ENCODE measurements at places on chromosomes 4 and X. TPM values are rescaled to one million over a fixed set of nuclear protein-coding genes. Genes with fewer than 3 reads are reported as not detected.

DNA sequence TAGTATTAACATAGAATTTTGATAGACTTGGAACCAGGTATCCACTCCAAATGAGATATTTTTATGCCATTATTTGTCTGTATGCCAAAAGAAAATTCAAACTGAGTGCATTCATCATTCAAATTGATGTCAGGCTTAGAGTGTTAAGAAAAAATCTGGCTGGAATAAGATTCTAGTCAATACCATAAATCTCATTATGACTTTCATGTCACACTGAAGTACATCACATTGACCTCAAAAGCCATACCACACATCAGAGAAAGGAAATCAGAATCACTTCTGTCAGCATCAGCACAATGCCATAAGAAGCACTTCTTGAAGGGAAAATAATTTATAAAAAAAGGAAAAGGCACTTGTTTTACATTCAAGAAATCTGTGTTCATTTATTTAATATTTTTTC lies 119.0 kb upstream of the BMP3 start:
- H3K27ac ChIP-seq = no peak overlapping the region
- H3K36me3 ChIP-seq = no peaks in the 10 kb centered on the region
- H3K4me3 ChIP-seq = no peak overlapping the region
- no peak for DNase-seq
- H3K27me3 ChIP-seq = no peaks in the 10 kb centered on the region

- no peak overlapping the region for H3K27ac ChIP-seq
- no peaks in the 10 kb centered on the region for H3K27me3 ChIP-seq
- H3K4me3 ChIP-seq = no peak overlapping the region
- H3K4me1 ChIP-seq = peaks cover 8% of the 10 kb centered on the region
- DNase-seq = no peak
- H3K36me3 ChIP-seq = no peaks in the 10 kb centered on the region
Observed at GRCh38 chr4:1577822-1578217, 106.3 kb downstream of the FAM53A start.

ADH7 gene
- not detected for total RNA-seq

GATA1 gene
- total RNA-seq = 0.55 TPM

TMEM31 gene
- not detected for total RNA-seq

EXOC1 gene
- total RNA-seq = 30.1 TPM

MTNR1A gene
- total RNA-seq = not detected

ZNF185 gene
- total RNA-seq = 22.0 TPM

All from left lung (tissue), 14 donors.